ENCODE measurements at places on chromosomes 6 and 20. TPM values are rescaled to one million over a fixed set of nuclear protein-coding genes. Genes with fewer than 3 reads are reported as not detected.

GRCh38 chr20:20450521-20450920, 82.6 kb downstream of the INSM1 start:
- peaks cover 26% of the 10 kb centered on the region for H3K36me3 ChIP-seq
- no peak for DNase-seq
- no peak overlapping the region for H3K27ac ChIP-seq
- no peak overlapping the region for H3K4me3 ChIP-seq

DNA sequence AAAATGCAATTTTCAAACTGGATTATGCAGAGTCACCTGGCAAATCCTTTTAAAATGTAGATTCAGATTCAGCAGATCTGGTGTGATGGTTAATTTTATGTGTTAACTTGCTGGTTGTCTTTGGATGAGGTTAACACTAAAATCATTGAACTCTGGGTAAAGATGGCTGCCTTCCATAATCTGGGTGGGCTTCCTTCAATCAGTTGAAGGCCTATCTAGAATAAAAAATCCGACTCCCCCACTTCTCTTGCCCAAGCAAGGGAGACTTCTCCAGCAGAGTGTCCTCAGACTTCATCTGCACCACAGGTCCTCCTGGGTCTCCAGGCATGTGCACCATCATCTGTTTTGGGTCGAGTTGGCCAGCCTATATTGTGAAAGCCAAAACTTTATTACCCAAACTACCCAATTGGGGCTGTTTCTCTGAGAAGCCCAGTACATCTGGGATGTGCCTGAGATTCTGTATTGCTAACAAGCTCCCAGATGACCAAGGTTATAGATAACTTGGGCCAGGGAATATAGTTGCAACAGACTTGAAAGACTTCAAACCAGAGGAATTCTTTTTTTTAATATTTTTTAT, 1.6 kb upstream of the SLC17A5 start:
- H3K27me3 ChIP-seq, result no peaks in the 10 kb centered on the region
- no peak for DNase-seq
- peaks cover 36% of the 10 kb centered on the region for H3K4me1 ChIP-seq

DNA sequence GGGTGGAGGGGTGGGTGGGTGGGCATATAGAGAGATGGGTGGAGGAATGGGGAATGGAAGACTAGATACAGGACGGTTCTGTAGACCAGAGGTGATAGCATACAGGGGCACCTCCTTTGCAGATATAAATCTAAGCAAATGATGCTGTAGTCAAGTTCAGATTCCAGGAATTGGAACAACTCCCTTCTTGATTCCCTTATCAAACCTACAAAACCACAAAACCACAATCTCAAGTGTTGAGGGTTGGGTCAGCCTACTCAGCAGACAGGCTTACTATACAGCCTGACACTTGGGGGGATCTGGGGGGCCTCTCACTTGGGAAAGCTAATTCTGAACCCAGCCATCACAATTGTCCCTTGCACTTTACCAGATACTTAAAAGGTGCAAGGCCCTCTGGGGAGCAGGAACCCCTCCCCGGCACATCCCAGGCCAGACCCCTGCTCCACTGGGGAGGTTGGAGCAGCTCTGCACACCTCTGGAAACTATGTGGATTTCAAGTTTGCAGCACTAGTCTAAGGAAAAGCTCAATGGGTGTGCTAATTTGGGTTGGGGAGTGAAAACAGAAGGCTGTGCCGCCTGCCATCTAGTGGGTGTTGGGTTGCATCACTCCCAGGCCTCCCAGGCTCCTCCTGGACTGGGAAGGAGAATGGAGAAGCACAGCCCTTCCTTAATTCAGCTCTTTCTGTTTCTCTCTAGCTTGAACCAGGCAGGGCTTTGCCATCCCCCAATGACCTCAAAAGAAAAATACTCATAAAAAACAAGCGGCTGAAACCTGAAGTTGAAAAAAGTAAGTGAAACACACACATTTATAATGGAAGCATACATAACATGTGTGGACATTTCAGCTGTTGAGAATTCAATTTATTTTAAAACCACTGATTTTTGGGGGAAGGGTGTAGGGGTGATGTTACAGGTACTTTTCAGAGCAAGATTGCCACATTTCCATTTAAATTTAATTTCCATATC, 121.2 kb upstream of the LAMP5 start:
- H3K4me1 ChIP-seq, result no peaks in the 10 kb centered on the region
- no peak overlapping the region for H3K4me3 ChIP-seq
- no peaks in the 10 kb centered on the region for H3K36me3 ChIP-seq
- DNase-seq, result no peak
- H3K27me3 ChIP-seq, result peaks cover 4% of the 10 kb centered on the region

GRCh38 chr20:40489886-40490285, 199.2 kb downstream of the MAFB start:
- no peaks in the 10 kb centered on the region for H3K36me3 ChIP-seq
- no peaks in the 10 kb centered on the region for H3K4me1 ChIP-seq
- H3K27ac ChIP-seq, result no peak overlapping the region
- no peak for DNase-seq
- peaks cover 3% of the 10 kb centered on the region for H3K27me3 ChIP-seq

GRCh38 chr6:108227290-108227689, 33.5 kb downstream of the SNX3 start:
- no peak for DNase-seq
- no peak overlapping the region for H3K4me3 ChIP-seq
- peaks cover 27% of the 10 kb centered on the region for H3K4me1 ChIP-seq
- H3K36me3 ChIP-seq, result peaks cover 48% of the 10 kb centered on the region
- peak overlapping the region; percentile 69 for H3K27ac ChIP-seq

GRCh38 chr6:53869964-53870363, 75.2 kb downstream of the LRRC1 start:
- peaks cover 7% of the 10 kb centered on the region for H3K36me3 ChIP-seq
- no peak overlapping the region for H3K4me3 ChIP-seq
- H3K27ac ChIP-seq, result no peak overlapping the region
- no peak for DNase-seq

DNA sequence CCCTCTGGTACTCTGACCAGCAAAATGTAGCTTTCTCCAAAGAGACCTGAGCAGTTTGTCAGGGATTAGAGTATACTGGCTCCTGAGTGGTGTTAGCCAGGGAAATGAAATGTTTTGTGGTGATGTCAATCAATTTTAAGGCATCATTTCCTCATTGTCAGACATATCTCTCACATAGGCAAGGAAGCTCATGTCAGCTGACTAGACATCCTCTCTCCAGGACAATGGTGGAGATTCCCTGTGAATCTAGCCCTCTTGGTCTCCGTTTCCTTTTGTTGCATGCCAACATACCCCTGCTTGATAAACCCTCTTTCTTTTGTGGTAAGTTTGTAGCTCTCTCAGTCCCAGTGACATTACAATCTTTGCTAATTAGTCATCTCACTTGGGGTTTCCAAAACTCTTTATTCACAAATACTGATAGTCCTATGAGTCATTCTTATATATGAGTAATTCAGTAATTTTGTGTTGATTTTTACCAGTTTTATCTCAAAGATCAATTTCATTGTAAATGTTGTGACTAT, 135.6 kb upstream of the PTPRK start:
- H3K27me3 ChIP-seq, result no peaks in the 10 kb centered on the region
- H3K36me3 ChIP-seq, result no peaks in the 10 kb centered on the region
- H3K4me1 ChIP-seq, result no peaks in the 10 kb centered on the region
- H3K4me3 ChIP-seq, result no peak overlapping the region
- no peak for DNase-seq
- H3K27ac ChIP-seq, result no peak overlapping the region

- H3K4me3 ChIP-seq, result peak overlapping the region; percentile 88
- peak overlapping the region; percentile 97 for H3K27ac ChIP-seq
- H3K27me3 ChIP-seq, result no peaks in the 10 kb centered on the region
- H3K36me3 ChIP-seq, result no peaks in the 10 kb centered on the region
These were observed 49.1 kb downstream of the UTRN start for GRCh38 chr6:144334150-144334708.

DNA sequence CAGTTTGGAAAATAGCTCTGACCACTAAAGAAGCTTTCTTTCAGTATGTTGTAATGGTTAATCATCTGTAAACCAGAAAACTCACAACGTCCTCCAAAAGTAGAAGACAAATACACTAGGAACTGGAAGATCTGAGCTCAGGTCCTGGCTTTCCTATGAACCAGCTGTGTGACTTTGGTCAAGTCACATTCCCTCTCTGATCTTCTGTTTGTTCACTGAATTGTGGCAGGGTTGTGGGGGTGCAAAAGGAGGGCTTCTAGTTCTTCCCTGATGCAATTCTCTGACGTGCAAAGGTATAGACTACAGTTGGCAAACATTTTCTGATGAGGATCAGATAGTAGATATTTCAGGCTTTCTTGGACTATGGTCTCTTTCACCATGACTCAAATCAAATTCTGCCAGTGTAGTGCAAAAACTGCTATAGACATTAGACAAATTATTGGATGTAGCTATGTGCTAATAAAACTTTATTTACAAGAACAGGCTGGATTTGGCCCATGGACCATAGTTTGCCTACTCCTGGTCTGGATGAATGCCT, 44.9 kb downstream of the ATXN1 start:
- no peak overlapping the region for H3K4me3 ChIP-seq
- no peak for DNase-seq
- H3K27ac ChIP-seq, result no peak overlapping the region

GRCh38 chr6:108363889-108364313, 69.0 kb downstream of the AFG1L start:
- no peak for DNase-seq
- H3K36me3 ChIP-seq, result peaks cover 11% of the 10 kb centered on the region
- no peaks in the 10 kb centered on the region for H3K27me3 ChIP-seq
- no peaks in the 10 kb centered on the region for H3K4me1 ChIP-seq
- no peak overlapping the region for H3K4me3 ChIP-seq

DNA sequence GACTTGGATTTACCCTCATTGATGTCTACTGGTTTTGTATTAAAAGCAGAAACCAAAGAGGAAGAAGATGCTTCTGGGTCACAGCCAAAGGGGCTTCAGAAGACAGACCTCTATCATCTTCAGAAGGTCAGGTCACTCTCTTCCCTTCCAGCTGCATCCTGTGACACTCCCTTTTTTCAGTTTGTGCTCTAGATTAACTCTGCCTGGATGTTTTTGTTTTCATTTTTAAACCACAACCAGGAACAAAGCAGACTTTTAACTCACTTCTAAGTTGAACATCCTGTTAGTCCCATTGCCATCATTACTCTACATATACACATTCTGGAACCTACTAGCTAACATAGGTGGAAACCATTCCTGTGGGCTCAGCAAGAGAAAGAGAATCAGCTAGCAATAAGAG, 45.2 kb downstream of the AKIRIN2 start:
- DNase-seq, result no peak
- H3K36me3 ChIP-seq, result peaks cover 69% of the 10 kb centered on the region
- peaks cover 5% of the 10 kb centered on the region for H3K4me1 ChIP-seq
- H3K27ac ChIP-seq, result peak overlapping the region; percentile 56
- peak overlapping the region; percentile 20 for H3K4me3 ChIP-seq

- peak overlapping the region; percentile 97 for H3K27ac ChIP-seq
- H3K4me1 ChIP-seq, result peaks cover 19% of the 10 kb centered on the region
- H3K36me3 ChIP-seq, result no peaks in the 10 kb centered on the region
These were observed 651 bp upstream of the BLTP3A start for GRCh38 chr6:34791164-34791700.

DNA sequence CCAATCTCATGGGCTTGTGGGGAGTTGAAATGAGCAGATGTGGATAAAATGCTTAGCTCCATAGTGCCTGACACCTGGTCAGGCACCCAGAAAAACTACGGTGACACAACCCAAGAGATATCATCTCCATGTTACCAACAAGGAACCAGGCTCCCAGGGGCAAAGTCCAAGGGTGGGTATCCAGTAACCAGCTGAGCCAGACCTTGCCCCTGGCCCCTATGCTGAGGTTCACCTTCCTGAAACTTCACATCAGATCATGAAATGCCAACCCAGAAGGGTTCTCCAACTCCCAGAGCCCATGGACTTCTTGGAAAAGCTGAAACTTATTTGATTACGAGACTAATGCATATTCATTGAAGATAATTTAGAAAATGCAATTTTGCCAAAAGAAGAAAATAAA, 141.8 kb upstream of the KCNG1 start:
- H3K27me3 ChIP-seq, result peaks cover 9% of the 10 kb centered on the region
- no peak overlapping the region for H3K27ac ChIP-seq
- DNase-seq, result no peak
- no peak overlapping the region for H3K4me3 ChIP-seq
- H3K4me1 ChIP-seq, result no peaks in the 10 kb centered on the region
- no peaks in the 10 kb centered on the region for H3K36me3 ChIP-seq

DNA sequence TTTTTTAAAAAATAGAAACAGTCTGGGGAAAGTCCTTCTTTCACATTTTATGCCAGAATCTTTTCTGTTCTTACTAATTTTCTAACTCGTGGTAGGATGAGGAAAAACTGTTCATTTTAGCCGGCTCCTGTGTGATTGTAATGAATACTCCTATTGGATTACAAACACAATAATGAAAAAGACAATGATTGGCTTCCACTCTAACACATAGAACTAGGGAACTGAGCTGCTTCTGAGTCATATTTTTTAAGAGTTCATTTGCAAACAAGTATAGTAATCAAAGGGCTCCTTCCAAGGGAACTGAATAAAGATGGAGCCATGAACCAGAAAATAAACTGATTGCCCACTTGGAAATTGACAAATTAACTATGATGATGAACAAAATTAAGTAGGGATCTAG, 265.3 kb upstream of the TCF21 start:
- no peak overlapping the region for H3K27ac ChIP-seq
- H3K36me3 ChIP-seq, result no peaks in the 10 kb centered on the region
- H3K27me3 ChIP-seq, result no peaks in the 10 kb centered on the region
- no peak for DNase-seq

DNA sequence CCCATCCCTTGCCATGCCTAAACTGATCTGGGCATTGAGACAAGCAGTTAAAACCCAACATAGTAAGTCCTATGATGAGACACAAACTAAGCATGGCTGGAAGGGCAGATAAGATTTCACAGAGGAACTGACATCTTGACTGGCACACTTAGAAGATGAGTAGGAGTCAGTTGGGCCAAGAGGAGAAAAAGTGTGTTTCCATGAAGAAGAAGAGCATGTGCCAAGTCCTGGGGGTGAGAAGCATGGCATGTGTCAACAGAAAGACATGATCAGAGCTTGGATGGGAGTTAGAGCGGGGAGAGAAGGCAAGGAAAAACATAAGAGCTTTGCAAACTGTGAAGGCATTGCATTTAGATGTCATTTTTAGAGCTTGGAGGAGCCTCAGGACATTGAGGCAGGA, 68.0 kb downstream of the ESR1 start:
- no peak overlapping the region for H3K27ac ChIP-seq
- H3K4me1 ChIP-seq, result no peaks in the 10 kb centered on the region
- no peak overlapping the region for H3K4me3 ChIP-seq
- H3K36me3 ChIP-seq, result no peaks in the 10 kb centered on the region

DNA sequence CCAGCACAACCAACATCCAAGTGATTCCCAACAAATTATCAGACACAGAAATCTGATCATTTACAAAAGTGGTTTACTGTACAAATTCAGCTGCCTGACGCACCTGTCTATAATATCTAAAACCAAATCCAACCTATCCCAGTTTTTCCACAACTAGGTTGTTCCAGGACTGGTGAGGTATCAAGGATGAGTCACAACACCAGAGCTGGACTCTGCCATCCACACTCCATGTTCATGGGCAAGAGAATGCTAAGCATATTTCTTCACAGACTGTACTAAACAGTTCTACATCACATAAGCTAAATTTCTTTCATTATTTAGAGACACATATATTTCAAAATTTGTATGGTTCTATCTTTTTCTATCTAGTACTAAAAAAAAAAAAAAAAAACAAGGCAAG, 141.6 kb downstream of the BTBD9 start:
- no peak overlapping the region for H3K4me3 ChIP-seq
- H3K27me3 ChIP-seq, result no peaks in the 10 kb centered on the region
- H3K4me1 ChIP-seq, result no peaks in the 10 kb centered on the region
- no peak overlapping the region for H3K27ac ChIP-seq

The CCM2L gene
- not detected for total RNA-seq

The UBE2C gene
- not detected for total RNA-seq

The PSORS1C2 gene
- not detected for total RNA-seq

The EPB41L1 gene
- 0.44 TPM for total RNA-seq

The FOXA2 gene
- not detected for total RNA-seq

The COQ3 gene
- total RNA-seq, result 4.0 TPM

Data from naive thymus-derived CD8-positive, alpha-beta T cell (primary cell).